ENCODE measurements at places on chromosomes 3 and 15.

DNA sequence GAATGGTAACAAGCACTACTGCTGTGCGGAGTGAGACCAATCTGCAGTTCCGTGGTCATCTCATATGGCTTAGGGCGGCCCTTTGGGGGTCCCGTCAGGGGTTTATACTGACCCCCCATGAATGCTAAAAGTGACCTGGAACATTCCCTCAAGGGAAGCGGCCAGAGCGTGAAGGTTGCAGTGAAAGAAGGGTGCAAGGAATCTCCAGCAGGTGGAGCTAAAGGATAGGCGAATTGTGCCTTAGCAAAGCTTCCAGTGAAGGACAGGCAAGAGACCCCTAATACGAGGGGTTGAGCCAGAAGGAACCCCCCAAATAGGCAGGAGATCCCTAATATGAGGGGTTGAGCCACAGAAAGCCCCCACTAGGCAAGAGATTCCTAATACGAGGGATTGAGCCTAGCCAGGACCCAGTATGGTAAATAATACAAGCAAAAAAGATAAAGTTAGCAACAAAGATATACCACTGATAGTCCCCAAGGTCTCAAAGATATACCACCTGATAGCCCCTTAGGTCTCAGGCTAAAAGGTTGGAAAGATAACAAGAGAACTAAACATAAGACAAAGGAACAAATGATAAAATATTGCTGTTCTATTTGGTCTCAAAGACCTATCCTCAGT is 32.8 kb downstream of the ZNF589 start:
- DNase-seq: no peak

GRCh38 chr3:151999936-152000335 is 126.5 kb downstream of the SUCNR1 start:
- DNase-seq: no peak

DNA sequence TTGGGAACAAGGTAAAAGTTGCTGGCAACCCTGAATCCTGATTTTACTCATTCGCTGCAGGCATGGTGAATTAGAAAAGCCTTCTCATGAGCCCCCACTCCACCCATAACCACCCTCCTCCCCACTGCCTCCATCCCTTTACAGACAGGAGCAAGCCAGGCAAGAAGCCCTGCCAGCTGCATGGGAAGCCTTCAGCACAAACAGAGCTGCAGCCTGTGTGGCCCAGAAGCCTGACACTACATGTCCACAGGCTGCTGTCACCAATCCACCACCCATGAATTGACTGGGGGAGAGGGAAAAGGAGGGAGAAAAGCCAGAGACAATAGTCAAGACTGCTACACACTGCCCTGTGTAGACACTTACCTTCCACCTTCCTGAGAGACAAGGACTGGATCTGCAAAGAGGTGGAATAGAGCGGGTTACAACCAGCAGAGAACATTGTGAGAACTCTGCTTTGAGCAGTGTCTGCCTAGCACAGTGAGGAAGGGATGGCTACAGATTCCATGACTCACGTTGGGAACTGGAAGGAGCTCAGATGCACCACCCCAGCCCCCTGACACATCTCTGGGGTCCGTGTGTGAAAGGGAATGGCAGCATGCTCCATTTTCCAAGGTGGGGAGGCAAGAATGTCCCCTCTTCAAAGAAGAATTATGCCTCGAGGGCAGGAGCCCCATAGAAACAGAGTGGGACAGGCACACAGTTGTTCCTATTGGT is 33.9 kb downstream of the DZIP1L start:
- DNase-seq: no peak

- no peak for DNase-seq
Measured at GRCh38 chr3:13556207-13556606, 7.3 kb downstream of the FBLN2 start.

DNA sequence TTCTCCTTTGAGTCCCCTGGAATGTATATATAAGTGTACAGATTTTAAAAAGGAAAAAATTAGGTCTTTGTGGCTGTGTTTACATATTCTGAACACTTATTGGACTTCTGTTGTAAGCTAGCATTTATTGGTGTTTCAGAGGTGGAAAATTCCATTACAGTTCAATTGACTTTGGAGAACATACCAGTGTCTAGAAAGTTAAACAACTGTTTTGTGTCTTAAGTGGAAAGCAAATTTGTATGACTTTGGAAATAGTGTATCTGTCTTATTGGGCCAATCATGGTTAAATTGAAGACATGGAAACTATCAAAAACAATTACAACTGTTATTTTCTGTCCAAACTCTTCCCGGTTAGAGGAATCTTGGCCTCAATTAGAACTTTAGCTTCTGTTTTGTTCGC is 265.0 kb upstream of the C2CD4B start:
- DNase-seq: no peak

- DNase-seq: no peak
Measured at GRCh38 chr3:46846624-46847542, 16.4 kb downstream of the MYL3 start.

GRCh38 chr3:149384911-149385321 is 7.5 kb upstream of the TM4SF1 start:
- no peak for DNase-seq

DNA sequence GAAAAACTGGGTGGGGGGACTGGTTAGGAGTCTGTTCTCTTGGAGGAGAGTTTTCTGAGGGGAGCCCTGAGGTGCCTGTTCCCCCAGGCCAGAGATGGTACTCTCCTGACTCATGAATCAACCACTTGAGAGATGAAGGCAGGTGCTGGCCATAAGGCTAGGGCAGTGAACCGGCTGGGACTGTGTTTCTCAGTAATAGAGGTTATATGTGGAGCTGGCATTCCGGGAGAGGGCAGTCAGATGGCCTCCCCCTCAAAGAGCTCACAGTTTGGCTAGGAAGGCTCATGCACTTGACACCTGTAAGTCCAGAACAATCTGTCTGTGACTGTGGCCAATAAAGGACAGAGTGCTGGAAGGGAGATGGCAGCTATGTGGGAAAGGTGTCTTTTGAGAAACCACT is 10.0 kb upstream of the SCN10A start:
- DNase-seq: no peak

DNA sequence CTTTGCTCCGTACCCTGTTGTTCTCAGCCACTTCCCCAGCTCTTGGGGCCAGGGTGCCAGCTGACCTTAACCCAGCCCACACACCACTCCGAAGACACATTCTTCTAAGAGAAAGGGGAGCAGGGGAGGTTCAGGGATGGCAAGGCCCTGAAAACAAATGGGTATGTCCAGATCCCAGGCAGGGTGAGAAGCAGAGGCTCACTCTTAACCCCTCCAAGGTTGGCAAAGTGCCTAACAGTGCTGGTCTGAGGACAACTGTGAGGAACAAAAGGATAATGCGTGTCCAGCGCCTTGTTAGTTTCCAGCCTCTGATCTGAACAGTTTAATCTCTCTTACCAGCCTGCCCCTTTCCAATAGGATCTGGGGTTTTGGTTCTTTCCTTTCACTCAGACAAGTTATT is 1.5 kb downstream of the TMEM44 start:
- DNase-seq: peak; percentile 24

- peak; percentile 57 for DNase-seq
Measured at GRCh38 chr15:66876731-66877476, 174.9 kb downstream of the SMAD6 start.

- DNase-seq: no peak
Measured at GRCh38 chr15:63530752-63531299, 26.4 kb downstream of the USP3 start.

DNA sequence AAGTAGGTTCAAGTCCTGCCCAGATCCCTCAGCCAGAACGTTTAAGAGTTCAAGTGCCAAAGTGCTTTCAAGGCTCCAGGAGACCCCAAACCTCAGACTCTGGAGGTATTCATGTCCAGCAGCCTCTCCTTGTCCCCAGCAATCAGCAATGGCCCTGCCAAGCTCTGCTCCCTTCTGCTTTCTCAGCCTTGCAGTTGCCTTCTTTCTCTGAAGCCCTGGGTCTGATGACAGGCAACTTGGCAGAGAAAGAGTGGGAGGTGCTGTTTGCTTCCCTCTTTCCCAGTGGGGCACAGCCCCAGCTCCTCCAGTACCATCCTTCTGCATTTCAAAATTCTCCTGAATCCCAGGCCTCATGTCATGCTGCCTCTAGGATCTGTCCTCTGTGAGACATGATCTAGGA is 40.2 kb downstream of the ATP2B2 start:
- no peak for DNase-seq

GRCh38 chr3:157088601-157089454 is 71.1 kb downstream of the CCNL1 start:
- DNase-seq: peak; percentile 98

DNA sequence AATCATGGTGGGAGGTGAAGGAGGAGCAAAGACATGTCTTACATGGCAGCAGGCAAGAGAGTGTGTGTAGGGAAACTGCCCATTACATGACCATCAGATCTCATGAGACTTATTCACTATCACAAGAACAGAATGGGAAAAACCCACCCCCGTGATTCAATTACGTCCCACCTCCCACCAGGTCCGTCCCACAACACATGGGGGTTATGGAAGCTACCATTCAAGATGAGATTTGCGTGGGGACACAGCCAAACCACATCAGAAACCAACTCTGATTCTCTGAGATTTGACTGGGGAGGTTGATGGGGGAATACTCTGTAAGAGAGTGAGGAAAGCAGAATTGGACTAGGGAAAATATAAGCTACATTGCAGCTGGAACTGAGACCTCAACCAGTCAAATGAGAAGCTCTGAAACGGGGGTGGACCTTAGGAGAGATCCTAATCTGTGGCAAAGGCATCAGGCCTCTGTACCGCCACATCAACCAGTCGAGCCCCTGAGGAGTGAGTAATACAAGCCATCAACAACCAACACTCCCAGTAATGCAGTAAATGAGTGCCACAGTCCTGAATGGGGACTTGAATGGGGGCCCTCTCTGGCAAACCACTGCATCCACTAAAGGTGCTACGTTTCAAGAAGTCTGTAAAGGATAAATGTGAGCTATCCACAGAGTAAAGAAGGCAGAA is 207.9 kb upstream of the GADL1 start:
- DNase-seq: no peak

DNA sequence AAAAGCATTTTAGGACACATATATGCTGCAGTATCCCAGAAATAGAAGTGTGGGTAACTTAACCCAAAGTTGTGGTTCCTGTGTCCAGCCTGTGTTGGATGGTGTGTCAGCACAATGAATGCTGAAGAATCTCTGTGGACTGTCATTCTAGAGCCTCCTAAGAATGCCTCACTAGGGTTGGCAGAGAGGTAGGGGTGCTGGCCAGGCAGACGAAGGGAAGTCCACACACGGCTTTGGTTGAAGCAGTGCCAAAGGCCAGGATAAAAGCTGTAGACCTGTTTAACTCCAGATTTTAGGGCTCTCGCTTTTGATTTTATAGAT is 43.7 kb upstream of the TIPARP start:
- DNase-seq: no peak

GRCh38 chr3:157059661-157060060 is 100.3 kb downstream of the CCNL1 start:
- no peak for DNase-seq

DNA sequence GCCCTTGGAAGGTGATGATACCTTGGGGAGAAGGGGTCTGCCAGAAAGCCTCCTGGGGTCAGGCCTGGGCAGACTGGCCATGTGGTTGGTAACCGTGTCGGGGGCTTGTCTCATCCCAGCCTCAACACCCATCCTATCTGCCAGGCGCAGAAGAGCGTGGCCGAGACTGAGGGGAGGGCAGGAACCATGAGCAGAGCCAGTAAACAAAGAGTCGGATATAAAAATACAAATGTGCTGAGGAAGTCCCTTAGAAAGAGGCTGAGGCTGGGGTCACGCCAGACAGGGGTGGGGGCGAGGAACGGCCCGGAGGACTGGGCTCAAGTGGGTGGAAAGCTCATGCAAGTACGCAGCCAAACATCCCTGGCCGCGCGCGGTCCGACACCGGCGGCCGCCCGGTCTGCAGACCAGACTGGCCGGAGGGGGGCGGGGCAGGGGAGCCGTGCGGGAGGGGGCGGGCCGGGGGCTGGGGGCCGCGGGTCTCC is 1.9 kb downstream of the CAMK2N2 start:
- no peak for DNase-seq

GRCh38 chr15:80669663-80670273 is 25.3 kb upstream of the ABHD17C start:
- DNase-seq: no peak

- no peak for DNase-seq
Measured at GRCh38 chr3:129271674-129272073, 7.0 kb upstream of the HMCES start.

DNA sequence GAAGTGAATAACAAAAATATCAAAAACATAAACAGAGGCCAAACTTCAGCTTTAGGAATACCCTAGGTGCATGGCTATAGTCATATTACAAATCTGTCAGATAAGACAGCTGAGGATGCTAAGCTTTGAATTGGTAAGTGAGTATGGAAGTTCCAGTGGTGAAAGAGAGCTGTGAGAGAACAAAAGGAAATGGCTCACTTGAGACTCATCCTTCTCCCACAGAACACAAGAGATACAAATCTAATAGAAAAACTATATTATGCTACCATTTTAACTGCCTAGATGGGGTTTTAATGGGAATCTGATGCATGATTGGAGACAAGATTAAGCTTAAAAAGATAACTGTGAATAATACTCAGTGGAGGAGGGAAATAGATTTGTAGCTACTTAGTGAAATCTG is 21.5 kb upstream of the PEX5L start:
- no peak for DNase-seq

DNA sequence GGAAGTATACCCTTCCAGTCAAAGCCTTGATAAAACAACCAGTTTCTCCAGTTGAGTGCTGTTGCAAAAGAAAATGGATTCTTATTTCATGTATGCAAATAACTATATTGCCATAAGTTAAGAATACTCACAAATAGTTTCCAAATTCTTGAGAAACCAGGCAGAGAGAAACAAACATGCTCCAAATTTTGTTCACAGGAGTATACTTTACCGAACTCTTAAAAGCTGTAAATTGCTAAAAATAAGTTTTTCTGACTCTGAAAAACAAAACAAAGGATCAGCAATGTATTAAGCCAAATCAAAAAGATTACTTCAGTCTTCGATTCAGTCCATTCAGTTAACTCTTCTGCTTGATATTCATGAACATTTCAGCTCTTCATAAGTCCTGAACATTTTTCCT is 646.5 kb downstream of the MCTP2 start:
- no peak for DNase-seq

DNA sequence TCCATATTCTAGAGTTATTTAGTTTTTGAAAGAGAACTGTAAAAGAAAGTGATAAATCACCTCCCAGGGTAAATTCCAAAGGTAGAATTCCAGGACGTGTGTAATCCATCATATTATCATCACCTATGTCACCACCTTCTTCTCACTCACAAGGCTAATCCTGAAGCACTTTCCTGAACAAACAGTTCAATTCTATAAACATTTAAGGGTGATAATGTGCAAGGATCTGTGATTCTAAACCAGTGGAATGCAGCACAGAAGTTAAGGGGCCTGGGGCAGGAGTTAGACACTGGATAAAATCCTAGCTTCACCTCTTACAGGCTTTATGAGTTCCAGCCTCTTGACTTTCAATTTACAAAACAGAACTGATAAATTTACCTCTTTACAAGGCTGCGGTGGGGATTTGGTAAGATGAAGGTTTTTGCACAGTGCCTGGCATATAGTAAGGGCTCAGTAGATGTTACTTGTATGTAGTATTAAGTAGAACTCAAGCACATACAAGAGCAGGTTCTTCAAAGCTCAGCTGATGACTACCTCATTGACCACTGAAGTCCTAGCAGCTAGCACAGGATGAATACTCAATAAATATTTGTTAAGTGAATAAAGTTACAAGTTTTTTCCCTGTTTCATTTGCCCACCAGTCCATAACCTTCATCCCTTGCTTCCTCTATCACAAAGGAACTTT is 47.3 kb upstream of the CCDC80 start:
- DNase-seq: no peak
